ENCODE measurements at places on chromosomes 3 and 15. TPM values are rescaled to one million over a fixed set of nuclear protein-coding genes. Genes with fewer than 3 reads are reported as not detected.

HRH1 gene
- 0.59 TPM for total RNA-seq

MYRIP gene
- not detected for total RNA-seq

DNA sequence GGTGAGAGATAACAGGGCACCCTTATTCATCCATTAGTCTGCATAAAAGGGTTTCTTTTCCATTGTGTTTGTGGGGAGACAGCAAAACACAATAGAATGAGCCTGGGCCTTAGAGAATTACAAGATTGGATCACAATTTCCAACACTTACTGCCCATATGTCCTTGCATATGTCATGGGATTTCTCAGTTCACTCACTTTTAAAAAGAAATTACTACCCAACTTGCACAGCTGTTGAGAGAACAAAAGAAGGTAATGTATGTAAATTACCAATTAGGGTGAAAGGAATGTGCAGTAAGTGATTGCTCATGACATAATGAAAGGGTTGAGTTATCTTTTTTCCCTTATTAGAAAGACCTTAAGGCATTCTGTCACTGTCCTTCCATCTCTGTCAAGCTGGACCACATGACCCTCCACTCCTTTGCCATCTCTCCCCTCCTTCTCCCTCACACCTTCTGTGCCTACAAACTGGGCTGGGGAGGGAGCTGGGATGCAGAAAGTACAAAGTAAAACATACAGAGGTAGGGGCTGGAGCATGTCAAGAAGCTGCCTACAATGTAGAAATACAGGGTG lies 244.2 kb downstream of the ZMAT3 start:
- no peak for DNase-seq
- H3K27me3 ChIP-seq, result peaks cover 5% of the 10 kb centered on the region
- no peak overlapping the region for H3K27ac ChIP-seq
- no peak overlapping the region for H3K4me3 ChIP-seq
- no peaks in the 10 kb centered on the region for H3K4me1 ChIP-seq

- H3K4me3 ChIP-seq, result no peak overlapping the region
- no peaks in the 10 kb centered on the region for H3K36me3 ChIP-seq
- peaks cover 7% of the 10 kb centered on the region for H3K4me1 ChIP-seq
- no peak overlapping the region for H3K27ac ChIP-seq
These were observed 27.0 kb upstream of the RNF7 start for GRCh38 chr3:141710888-141711616.

DNA sequence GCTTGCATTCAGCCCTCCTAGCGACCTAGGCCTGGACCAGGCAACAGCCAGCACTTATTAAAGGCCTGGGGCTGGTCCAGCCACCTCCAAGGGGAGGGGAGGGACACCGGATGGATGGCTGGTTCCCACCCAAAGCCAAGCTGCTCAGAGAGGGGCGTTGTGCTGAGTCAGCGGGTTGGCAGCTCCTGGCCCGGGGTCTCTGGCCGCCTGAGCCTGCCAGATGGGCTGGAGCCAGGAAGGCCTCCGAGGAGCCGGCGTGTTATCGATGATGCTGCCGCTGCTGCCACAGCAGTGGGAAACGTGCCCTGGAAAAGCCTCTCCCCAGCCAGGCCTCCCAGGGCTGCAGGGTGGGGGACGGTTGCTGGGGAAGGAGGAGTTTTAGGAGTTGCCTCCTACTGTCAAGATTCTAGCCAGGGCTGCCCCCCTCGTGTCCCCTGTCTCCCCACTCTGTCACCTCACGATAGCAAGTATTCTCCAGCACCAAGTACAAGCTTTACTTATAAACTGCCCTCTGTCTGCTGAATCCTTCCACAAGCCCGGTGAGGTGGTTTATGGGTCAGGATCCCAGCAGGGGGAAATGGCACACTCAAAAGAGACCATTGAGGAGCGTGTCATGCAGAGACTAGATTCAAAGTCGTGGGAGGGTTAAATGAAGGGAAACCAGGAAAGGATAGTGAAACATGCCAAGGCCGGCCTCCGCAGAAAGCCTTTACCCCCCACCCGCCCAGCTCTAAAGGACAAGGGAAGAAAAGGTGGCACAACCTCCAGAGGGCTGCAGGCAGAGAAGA lies 43.2 kb upstream of the TSEN2 start:
- H3K36me3 ChIP-seq, result no peaks in the 10 kb centered on the region
- no peak overlapping the region for H3K4me3 ChIP-seq
- no peaks in the 10 kb centered on the region for H3K4me1 ChIP-seq
- H3K27ac ChIP-seq, result no peak overlapping the region

CFAP44 gene
- total RNA-seq, result 3.1 TPM

Measured in activated CD8-positive, alpha-beta T cell treated with anti-CD3 and anti-CD28 coated beads for 36 hours (primary cell).